ENCODE measurements at places on chromosomes 7 and 10.

DNA sequence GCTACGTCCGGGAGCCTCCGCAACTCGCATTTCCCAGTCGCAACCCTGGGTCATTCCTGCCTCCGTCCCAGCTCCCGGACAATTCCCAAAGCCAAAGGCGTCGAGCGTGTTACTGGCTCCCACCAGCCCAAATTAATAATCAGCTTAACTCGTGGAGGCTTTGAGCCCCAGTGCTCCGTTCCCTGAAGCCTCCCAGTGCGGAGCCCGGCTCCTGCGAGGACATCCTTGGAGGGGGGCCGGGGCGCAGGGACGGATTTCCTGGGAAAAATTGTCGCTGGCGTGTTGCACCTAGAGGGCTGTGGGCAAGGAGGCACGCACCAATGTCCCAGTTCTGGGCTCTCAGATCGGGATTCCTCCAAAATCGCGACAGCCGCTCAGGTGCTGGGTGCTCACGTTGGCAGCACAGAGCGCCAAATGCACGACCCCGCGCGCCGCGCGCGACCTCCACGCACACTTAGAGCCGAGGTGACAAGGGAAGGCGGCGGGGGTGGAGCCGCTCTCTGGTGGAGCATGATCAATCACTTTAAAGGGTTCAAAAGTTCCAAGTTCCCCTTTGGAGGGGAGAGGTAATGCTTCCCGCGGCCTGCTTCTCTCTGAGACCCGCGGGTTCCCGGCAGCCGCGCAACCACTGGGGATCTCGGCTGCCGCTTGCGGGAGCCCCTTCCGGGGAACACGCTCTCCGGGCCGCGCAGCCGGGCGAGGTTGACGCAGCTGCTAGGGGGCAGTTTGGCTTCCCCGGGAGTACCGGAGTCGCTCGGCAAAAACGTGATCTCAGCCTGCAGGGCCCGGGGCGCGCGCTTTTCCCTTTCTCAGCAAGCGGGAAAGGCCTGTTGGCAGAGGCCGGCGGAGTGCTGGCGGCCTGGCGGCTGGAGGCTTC lies 25.5 kb downstream of the SKIDA1 start:
- DNase-seq: peak; percentile 58
- peaks cover 57% of the 10 kb centered on the region for H3K27me3 ChIP-seq
- H3K4me3 ChIP-seq: no peak overlapping the region
- no peaks in the 10 kb centered on the region for H3K36me3 ChIP-seq
- H3K27ac ChIP-seq: no peak overlapping the region
- H3K4me1 ChIP-seq: peaks cover 34% of the 10 kb centered on the region

DNA sequence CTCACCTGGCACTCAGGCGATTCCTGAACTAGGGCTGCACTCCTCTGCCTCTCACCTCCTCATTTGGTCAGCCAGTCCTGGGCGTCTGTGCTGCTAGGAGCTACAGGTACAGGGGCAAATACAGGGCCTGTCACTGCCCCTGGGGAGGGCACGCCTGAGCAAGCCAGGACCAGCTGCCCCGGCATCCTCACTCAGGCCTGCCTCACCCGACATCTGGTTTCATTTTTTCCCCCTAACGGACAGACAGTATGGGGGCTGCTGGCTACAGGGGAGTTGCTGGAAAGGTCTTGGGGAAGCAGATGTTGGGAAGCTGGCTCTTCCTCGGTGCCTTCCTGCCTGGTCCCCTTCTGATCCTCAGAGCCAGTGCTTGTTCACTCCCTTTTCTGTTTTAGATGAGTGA lies 77.3 kb upstream of the PPIF start:
- H3K4me1 ChIP-seq: peaks cover 76% of the 10 kb centered on the region
- H3K27ac ChIP-seq: no peak overlapping the region
- H3K36me3 ChIP-seq: no peaks in the 10 kb centered on the region
- no peak for DNase-seq
- H3K27me3 ChIP-seq: no peaks in the 10 kb centered on the region
- no peak overlapping the region for H3K4me3 ChIP-seq

DNA sequence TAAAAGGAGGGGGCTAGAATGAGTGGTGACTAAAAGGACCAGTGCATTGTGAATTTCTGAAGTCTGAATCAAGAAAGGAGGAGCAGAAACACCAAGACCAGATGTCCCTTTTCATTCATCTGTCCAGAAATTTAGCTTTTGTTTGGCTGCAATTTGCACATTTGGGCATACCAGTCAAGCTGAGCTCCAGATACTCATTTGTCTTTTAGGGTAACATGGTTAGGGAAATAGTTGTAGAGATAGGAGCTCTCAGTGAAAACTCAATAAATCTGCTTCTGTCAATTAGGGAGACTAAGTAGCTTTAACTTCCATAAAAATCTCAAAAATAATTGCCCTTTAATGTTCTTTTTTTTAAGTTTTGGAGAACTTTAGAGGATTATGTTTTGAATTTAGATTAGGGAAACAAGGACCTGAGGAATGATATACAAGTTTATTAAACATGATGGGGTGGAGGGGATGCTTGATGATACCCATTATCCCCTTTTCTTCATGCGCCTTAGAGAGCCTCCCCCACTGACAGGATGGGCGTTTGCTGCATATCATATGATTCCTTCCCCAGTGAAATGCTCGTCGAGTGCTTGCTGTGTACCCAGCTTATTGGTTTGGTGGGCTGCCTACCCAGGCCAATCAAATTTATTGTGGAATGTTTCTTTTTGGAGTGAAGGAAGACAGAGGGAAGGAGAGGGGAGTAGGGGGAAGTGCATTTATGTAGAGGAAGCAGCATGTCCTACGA lies 50.7 kb upstream of the RPA3 start:
- H3K27ac ChIP-seq: no peak overlapping the region
- DNase-seq: no peak
- H3K27me3 ChIP-seq: no peaks in the 10 kb centered on the region
- H3K36me3 ChIP-seq: no peaks in the 10 kb centered on the region
- no peak overlapping the region for H3K4me3 ChIP-seq

- DNase-seq: peak; percentile 18
- H3K4me3 ChIP-seq: no peak overlapping the region
- no peaks in the 10 kb centered on the region for H3K36me3 ChIP-seq
- H3K27me3 ChIP-seq: peaks cover 75% of the 10 kb centered on the region
- no peak overlapping the region for H3K27ac ChIP-seq
Observed at GRCh38 chr7:20794676-20795075, 8.0 kb upstream of the SP8 start.

DNA sequence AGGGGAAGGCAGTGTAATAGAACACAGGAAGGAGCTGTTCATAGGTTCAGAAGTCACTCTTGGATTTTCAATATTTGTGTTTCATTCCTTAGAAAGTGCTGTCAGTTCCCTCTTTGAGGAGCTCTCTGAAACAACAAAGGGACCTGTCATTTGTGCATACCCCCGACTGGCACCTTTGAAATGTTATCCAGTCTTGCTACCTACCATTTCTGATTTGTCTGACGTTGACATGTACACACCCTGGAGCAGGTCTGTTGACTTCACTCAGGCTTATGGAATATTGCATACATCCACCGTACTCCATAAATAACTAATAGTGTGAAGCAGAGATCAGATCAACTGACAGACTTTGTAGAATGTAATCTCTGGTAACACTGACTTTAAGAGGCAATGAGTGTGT lies 189.8 kb downstream of the DPP6 start:
- no peak overlapping the region for H3K27ac ChIP-seq
- H3K36me3 ChIP-seq: no peaks in the 10 kb centered on the region
- H3K4me3 ChIP-seq: no peak overlapping the region
- no peaks in the 10 kb centered on the region for H3K27me3 ChIP-seq

DNA sequence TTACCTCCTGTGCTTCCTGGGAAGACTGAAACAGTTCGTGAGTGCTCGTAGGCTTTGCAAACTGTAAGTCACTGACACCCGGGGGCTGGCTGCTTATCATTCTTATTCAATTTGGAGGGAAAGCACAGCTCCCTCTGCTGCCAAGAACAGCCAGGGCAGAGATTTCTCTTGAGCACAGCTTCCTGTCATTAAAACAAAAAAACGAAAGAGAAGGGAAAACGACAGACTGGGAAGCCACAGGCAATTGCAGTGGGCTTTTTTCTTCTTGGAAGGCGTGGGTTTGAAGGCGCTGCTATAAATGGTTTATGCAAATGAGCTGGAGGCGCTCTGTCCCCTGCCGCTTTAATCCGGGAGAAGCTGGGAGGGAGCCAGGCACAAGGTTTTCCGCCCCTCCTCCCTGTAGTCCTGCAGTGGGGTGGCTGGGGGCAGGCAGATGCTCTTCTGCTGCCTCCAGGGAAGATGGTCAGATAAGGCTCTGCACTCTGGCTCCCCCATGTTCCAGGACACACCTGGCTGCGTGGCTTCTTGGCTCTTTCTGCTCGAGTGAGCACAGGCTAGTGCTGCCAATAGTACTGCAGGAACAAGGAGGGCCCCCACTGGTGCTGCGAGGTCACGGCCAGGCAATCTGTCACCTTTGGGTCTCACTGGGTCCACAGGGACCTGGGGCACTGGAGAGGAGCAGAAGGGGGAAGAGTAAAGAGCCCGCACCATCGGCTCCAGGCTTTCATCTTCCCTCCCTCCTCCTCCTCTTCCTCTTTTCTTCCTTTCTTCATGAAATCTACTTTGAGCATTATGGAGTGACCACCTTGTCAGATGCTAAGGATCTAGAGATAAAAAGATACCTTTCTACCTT lies 49.5 kb downstream of the NEURL1 start:
- peaks cover 3% of the 10 kb centered on the region for H3K27me3 ChIP-seq
- H3K4me1 ChIP-seq: peaks cover 23% of the 10 kb centered on the region
- peak; percentile 44 for DNase-seq
- no peaks in the 10 kb centered on the region for H3K36me3 ChIP-seq

Measured in B cell (primary cell).